ENCODE measurements at places on chromosomes 3 and 15.

GRCh38 chr15:92091155-92091734 lies 237.7 kb downstream of the SLCO3A1 start:
- no peak for DNase-seq

DNA sequence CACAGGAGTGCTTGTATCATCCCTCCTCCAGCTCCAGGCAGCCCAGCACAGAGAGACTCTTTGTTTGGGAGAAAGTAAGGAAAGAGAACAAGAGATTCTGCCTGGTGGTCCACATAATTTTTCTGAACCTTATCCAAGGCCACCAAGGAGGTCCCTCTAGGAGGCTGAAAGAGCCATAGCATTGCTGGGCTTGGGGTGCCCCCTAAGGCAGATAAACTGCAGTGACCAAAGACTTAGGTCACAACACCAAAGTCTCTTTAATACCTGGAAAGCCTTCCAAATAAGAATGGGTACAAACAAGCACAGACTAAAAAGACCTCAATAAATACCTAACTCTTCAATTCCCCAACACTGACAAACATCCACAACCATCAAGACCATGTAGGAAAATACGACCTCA lies 310.2 kb upstream of the PPP2R3A start:
- DNase-seq = no peak

DNA sequence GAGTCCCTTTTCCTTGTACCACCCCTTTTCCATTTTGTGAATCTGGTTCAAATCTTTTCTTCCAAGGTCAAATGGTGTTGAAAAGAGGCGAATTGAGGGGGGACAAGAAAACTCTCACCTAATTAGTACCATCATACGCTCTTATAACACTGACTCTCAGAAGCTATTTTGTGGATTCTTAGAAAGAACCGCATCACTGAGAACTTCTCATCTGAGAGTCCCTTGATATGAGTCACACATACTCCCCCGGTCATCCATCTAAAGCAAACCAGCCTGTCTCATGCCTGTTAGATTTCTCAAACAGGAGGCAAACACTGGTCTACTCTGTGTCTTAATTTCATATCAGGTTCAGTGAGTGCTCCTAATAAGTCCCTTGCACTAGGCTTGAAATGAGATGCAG lies 76.5 kb upstream of the SPRED1 start:
- no peak for DNase-seq

GRCh38 chr15:32790352-32790999 lies 72.7 kb downstream of the GREM1 start:
- DNase-seq = no peak

- DNase-seq = no peak
Measured at GRCh38 chr15:74212494-74212893, 9.9 kb upstream of the STRA6 start.

DNA sequence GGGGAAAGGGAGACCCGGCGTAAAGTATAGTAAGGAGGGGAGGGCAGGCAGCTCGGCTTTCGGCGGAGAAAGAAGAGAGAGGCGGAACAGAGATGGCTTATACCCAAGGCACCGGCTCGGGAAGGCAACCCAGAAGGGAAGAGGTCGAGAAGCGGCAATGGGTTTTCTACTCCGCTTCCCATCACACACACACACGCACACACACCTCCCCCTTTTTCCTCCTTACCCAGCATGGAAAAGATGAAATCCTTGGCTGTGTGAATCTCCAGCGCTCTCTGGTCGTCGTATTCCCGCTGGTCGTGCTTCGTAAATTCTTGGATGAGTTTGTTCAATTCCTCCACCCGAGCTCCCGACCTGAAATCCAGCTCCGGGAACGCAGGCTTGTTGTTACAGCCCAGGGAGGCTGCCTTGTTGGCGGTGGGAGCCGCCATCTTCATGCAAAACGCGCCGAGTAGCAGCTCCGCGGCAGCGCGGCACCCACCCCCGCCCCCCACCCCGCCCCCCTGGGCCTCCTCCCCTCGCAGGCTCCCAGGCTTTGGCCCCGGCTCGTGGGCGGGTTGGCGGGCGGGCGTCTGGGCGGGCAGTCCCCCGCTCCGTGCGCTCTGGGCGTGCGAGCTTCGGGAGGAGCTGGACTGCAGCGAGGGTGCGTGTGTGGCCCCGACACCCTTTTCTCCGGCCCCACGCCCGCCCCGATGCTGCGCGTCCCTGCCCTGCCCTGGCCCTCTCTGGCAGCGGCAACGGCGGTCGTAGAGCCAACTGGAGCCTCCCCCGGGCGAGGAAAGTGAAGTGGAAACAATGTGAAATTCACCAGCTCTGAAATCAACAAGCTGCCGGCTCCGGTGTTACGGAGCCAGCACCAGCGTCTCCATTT lies at the start of gene MB21D2:
Gene MB21D2, minus strand, starts transcription at position 453 of the 871 bp plus-strand sequence. Its CDS starts 16 bp downstream, at position 437.
- peak; percentile 60 for DNase-seq

GRCh38 chr3:153901152-153901551 lies 220.0 kb upstream of the ARHGEF26 start:
- DNase-seq = no peak

DNA sequence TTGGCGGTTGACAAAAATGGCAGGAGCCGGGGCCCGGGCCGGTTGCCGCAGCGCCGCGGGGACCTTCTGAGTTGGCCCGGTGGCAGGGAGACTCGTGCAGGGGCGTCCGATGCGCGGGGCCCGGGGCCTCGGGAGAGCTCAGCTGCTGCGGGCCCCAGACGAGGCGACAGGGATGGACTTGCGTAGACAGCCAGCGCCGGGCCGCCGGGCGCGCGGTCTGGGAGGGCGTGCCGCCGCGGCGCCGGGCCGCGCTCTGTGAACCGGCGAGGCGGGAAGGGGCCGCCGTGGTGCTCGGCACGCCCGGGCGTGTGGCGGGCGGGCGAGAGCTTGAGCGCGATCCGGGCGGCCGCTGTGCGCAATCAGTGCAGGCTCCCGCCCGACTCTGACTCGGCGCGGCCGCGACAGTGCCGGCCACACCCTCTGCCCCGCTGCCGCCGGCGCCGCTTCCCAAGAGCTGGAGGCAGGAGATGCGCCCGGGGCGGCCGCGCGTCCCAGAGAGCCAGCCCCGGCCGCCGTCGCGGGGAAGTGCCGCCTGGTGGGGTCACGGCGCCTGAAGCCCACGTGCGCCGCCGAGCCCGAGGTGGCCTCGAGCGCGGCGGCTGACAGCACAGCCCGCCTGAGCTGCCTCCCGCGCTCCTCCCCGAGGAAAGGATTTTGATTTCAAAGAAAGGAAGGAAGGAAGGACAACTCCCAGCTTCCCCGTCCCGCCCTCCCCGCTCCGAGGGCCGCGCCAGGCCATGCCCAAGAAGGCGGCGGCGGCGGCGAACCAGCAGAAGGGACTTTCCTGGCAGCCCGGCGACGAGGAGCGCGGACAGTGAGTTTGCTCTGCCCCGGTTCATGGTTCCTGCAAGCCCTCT lies 657 bp downstream of the TLNRD1 start:
- peak; percentile 45 for DNase-seq

DNA sequence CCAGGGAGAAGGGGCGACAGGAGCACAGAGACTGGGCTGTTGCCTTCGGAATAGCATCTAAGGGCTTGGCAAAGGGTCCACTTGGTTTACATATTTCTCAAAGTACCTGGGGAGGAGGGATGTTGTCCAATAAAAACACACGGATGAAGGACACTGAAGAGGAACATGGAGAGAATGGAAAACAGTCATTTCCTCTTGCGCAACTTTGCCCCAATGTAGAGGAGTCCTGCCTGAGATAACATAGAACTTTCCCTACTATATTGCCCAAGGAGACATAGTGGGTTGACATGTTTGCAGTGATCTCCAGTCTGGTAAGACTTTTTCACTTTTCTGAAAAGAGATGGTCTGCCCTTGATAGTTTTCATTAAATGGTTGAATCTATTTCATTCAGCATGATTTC lies 468.8 kb upstream of the SUCLG2 start:
- DNase-seq = no peak

DNA sequence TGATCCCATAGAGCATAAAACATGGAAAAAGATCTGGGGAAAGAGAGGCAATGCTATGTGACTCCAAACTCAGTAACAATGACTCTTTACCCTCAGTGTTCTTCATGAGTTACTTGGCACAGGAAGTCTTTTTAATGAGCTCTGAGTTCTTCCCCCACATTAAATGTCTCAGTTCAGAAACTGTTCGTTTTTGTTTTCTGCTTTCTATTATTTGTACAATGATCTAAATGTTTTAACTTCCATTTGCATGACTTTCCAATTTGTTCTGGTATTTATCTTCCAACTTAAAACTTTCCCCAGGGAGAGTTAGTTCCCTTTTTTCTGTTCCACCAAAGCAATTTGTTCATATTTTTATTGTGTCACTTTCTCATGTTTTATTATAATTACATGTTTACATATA lies 177.0 kb upstream of the ZBTB20 start:
- DNase-seq = no peak

DNA sequence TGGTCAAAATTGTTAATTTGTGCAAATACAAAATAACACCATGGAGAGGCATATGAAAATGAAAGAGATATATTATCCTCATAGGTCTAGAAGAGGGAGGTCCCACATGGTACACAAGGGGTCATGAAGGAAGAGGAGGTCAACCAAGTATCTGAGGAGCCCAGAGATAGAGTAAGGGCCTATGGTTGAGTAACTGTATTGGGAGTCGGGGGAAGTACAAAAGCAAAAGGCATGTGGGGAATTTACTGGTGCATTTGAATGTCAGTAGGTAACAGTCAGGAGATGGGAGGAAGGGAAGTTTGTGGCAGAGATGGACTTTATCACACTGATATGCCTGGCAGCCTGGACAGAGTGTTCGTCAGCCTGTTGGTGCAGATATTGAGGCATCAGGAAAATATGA lies 1113.7 kb downstream of the OTOL1 start:
- DNase-seq = no peak

GRCh38 chr15:40059821-40060220 lies 20.8 kb upstream of the SRP14 start:
- no peak for DNase-seq

- no peak for DNase-seq
Measured at GRCh38 chr3:117547956-117548550, 838.5 kb downstream of the TUSC7 start.

- no peak for DNase-seq
Measured at GRCh38 chr3:97981886-97982285, 9.7 kb upstream of the RIOX2 start.

GRCh38 chr3:53850895-53851294 lies 4.5 kb downstream of the IL17RB start:
- DNase-seq = no peak

Data from activated T-helper 9 cell treated with anti-CD3 and anti-CD28 coated beads, Interleukin-2, amount 50 U/mL, for 16 hours (primary cell).